ENCODE measurements at places on chromosomes 5 and 9. TPM values are rescaled to one million over a fixed set of nuclear protein-coding genes. Genes with fewer than 3 reads are reported as not detected.
A peak's percentile ranks its signal among the peaks of the same experiment; 100 is the strongest.

BNC2 gene
- total RNA-seq: 55.1 TPM

ADGRD2 gene
- not detected for total RNA-seq

GRCh38 chr9:7358876-7359275, 440.7 kb downstream of the DMAC1 start:
- no peak for DNase-seq

DNA sequence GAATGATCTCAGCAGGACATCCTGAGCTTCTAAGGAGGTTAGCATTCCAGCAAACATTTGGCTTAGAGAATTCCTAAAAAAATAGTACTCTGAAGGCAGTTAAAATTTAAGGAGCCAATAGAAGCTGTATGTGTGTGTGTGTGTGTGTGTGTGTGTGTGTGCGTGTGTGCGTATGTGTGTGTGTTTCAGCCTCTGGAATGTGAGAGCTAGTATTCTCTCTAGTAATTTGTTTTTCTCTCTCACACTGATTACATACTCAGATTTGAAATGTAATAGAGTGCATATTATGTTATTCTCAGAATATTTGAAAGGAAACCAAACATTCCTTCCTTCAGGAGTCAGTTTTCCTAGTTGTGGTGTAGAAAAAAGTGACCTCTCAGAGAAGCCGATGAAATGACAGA, 279.6 kb downstream of the TMEM38B start:
- no peak for DNase-seq

DNA sequence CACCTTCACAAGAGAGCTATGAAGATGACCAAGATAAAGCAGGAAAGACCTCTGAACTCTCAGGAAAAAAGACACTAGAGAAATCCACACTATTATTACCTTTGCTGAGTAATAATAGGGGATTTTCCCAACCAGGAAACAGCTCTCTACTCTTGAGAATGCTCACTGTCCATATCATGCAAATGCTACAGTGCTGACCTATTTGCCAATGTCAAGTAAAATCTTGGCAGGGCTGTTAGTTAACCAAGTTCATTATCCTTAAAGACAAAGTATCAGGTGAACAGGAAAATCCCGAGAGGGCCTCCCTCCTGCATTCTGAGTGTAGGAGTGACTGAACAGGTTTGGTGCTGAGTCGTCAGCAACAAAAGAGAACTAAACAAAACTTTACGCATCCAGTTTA, 306.6 kb downstream of the ACTL7B start:
- no peak for DNase-seq

GRCh38 chr5:138282920-138283742, 8.7 kb upstream of the GFRA3 start:
- DNase-seq: peak; percentile 26

DNA sequence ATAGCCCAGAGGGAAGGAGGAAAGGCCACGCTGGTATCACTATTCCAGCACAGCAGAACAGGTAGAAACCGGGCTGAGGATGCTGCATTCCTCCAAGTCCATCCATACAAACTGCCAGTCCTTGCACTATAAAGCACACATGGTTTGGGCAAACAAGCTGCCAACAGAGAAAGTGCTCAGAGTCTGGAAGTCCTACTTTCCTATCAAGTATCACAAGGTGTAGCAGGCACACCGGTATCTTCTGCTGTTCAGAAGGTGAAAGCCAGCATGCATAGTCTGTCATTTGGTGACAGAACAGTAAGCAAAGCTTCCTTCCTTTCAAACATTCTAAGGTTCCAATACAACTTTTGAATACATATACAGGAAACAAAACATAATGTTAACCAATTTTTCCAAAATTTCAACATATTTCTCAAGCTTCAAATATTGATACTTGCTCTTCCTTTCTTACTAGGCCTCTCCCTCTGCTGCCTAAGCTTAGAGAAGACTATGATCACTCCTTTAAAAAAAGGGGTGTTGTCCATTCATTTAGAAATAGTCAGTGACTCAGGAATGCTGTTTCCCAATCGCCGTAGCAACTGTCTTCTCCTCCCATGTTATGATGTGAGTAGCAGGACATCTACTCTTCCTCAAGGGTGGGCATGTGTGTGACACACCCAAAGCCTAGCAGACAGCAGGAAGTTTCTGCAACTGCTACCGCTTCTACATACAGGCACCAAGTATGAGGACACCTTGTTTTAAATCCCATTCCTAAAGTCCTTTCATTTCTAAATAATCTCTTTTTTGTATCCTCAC, 14.7 kb downstream of the DIAPH1 start:
- peak; percentile 67 for DNase-seq

DNA sequence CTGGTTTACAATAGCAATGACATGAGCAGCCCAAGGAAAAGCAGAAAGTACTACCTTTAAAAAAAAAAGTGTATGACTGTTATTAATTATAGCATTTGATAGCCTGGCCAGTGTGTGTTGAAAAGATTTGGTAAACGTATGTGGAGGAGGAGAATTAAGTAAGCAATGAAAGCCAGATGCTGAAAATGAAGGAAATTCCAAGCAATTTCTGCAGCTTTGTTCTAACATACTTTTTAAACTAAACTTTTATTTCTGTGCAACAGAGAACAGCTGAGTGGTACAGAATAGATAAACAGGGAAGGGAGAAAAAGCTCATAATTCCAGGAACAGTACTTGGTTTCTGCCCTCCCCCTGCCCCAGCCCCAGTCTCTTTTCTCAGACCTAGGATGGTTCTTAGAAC, 252.6 kb downstream of the ADAMTSL1 start:
- DNase-seq: no peak

GRCh38 chr5:65480306-65480865, 1.3 kb downstream of the ADAMTS6 start:
- DNase-seq: peak; percentile 73

- no peak for DNase-seq
Observed at GRCh38 chr5:121748686-121749085, 103.0 kb upstream of the FTMT start.
